ENCODE measurements at places on chromosomes 7 and 10.

DNA sequence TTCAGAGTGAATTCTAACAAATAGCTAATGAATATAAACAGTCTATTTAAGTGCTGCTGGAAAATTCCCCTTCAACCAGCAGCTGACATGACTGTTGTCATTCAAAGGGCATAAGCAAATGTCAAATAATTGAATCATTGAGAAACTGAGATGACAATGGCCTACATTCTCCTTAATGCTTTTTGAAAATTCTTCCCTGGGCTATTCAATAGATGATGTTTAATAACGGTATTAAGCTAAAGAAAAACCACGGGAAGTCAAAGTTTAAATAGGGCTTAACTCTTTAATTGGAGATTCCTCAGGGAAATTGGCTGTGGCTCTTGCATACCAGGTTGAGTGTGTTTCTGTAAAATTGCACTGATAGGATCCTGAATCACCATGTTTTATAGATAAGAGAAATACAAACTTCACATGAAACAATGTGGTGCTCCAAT lies 77.0 kb downstream of the ARL4A start:
- no peak for DNase-seq

- no peak for DNase-seq
Measured at GRCh38 chr10:47364366-47364765, 16.2 kb downstream of the RBP3 start.

DNA sequence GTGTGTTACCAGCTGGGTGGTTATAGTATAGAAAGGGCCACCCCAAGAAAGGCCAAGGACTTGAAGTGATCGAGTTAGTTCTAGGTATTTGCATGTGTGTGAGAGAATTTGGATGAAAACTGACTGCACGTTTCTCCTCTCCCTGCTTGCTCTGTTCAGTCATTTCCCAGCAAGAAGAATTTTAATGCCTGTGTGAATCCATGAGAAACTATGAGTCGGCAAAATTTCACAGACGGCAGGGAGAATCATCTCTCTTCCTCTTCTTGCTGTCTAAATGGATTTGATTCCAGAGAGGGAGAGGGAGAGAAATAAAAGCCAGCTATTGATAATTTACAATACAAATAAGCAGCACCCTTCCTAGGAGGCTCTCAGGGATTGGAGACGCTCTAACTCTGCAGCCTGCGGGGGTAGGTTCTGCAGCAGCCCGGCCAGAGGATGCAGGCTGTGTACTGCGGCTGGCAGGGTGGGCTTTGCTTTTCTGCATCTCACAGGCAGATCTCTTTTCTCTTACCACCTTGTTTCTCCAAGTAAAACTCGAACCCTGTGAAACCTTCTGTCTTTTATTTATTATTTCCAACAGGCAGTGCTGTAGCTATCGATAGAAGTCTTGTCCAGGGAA lies 183.6 kb downstream of the TCF7L2 start:
- DNase-seq: no peak

- no peak for DNase-seq
Measured at GRCh38 chr7:151228024-151228866, 1.2 kb upstream of the ABCF2 start.

GRCh38 chr7:100545360-100546128 lies 6.5 kb downstream of the AGFG2 start:
- DNase-seq: no peak

GRCh38 chr7:26978146-26978545 lies 113.8 kb upstream of the SKAP2 start:
- DNase-seq: no peak

- DNase-seq: no peak
Measured at GRCh38 chr7:79615466-79615865, 162.0 kb upstream of the MAGI2 start.

- no peak for DNase-seq
Measured at GRCh38 chr7:20116869-20117268, 100.3 kb downstream of the MACC1 start.

DNA sequence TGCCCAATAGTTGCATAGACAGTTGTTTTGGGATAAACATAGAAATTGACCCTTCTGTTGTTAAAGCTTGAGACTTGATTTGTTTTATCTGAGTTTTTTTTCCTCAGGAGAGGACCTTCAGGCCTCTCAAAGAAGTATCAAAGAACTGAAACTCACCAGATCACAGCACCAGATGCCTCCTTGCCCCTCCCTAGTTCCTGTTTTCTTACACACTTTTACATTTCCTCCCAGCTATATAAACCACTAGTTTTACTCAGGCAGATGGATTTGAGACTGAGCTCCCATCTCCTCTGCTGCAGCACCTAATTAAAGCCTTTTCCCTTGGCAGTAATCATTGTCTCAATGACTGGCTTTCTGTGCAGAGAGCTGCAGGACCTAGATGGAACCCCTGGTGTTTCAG lies 150.6 kb upstream of the NRG3 start:
- DNase-seq: no peak

GRCh38 chr7:48298779-48299178 lies 127.5 kb downstream of the ABCA13 start:
- DNase-seq: no peak

GRCh38 chr7:1105189-1105588 lies 17.3 kb downstream of the GPER1 start:
- no peak for DNase-seq

DNA sequence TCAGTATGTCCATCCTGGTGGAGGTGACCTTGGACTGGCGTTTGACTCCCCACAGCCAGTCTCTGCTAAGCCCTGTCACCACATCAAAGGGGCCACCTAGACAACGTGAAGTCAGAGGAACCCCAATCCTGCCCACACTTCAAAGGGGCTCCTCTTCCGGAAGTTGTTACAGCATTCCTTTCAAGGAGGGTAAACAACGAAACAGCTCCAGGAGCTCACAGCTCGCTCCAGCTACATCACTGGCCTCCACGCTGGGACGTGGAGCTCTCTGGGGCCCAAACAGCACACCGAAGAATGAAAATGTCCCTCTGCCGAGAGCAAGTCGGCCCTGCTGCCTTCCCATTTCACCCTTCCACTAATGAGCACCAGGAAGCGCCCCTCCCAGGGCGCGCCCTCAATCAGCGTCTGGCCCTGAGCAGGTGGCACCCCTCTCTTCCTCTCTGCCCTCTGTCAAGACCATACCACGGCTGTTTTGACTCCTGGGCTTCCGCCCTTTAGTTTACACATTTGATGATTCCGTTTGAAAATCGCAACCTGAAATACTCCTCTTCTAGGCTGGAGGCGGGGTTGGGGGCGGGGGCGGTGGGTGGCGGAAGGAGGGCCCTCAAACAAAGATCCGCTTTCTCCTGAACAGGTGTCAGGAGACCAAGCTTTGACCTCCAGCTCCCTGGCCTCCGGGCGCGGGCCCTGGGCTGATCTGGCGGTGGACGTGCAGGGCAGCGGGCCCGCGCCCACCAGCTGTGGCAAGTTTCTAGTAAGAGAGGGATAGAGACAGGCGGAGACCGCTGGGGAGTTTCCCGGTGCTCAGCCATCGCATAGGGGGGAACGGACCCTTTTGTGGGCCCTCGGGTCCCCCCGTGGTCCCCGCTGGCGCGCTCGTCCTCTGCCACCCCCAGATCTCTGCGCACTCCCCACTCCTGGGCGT lies 53.1 kb upstream of the KDM7A start:
- peak; percentile 47 for DNase-seq

DNA sequence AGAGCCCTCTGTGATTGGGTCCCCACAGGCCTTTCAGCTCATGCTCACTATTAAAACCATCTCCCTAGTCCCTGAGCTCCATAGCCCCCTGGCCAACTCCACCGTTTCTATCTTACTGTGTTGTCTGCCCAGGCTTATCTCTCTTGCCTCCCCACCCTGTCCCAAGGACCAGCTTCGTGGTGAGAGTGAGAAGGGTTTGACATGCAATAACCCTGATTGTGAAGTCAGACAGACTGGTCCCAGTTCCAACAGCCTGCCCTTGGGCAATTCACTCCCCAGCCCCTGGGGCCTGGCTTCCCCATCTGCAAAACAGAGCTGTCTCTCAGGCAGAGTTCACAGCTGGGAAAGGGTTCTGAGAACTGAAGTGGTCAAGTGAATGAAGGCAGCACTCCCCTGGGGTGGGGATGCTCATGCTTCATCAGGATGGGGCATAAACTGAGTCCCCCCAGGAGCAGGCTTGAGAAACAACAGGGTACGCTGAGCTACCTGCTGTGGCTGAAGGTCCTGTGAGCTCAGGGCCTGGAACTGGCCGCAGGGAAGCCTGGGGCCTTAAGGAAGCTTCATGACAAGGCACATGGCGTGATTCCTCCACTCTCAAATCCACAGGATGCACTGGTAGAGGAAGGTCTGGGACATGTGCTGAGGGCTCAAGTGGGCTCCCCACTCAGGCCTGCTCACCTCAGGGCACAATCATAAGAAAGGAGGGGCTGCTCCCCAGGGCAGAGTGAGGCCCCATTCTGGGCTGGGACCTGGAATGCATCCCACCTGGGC lies 1.8 kb upstream of the PPIF start:
- no peak for DNase-seq

DNA sequence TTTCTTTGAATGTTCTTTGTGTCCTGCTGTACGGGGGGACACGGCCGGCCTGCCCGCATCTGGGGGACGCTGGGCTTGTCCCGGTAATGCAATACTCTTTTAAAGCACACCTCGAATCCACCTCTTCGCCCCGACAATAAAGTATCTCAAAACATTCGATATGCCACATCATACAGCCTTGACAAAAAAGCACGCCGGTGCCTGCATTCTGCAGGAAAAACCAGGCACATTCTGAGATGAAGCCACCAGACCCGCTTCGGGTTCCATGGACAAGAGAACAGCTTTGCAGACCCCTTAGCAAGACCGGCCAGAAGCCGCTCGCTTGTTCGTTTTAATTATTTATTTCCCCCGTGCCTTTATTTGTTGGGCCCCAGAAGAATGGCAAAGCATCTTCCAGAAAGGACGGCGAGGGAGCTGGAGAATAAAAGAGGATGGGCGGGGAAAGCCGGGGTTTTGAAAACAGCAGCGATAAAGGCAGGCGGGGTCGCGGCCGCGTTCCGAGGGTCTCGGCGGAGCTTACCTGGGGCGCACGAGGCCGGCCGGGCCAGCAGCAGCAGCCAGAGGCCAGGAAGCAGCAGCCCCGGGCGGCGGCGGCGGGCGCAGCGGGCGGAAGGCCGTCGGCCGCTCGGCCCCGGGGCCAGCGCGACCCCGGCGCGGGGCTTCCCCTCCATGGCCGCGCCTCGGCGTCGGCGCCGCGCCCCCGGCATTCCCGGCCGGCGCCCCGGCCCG lies 462 bp downstream of the KIAA1549 start:
- no peak for DNase-seq

DNA sequence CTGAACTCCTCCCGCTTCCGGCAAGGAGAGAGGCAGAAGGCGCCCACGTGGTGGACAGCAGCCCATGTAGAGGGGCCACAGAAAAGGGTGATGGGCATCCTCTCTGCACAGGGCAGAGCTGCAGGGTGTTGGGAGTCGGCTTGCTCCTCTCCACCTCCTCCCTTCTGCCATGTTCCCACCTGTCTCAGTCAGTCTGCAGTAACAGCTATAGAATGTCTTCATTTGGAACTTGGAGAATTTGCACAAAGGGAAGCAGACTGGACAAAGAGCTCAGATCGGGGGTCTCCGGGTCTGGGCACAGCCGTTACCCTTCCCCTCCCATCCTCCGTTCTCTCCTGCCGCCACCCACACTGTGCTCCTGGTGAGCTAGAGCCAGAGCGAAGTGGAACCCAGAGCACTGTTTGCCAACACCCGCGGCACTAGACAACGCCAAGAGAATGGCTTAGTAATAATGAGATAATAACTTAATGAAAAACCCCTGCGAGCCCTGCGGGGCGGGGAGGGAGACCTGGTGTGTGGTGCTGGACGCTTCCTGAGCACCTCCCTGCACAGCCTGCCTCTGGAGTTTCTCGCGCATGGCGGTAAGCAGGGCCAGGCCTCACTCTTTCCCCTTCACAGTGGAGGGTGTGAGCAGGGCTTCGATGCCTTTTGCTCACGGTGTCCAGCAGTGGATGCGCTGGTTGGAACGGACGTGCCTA lies 254.7 kb downstream of the PAXIP1 start:
- no peak for DNase-seq

- no peak for DNase-seq
Measured at GRCh38 chr7:88835147-88835728, 39.7 kb upstream of the TEX47 start.

GRCh38 chr10:91785830-91786229 lies 12.4 kb upstream of the TNKS2 start:
- DNase-seq: no peak

DNA sequence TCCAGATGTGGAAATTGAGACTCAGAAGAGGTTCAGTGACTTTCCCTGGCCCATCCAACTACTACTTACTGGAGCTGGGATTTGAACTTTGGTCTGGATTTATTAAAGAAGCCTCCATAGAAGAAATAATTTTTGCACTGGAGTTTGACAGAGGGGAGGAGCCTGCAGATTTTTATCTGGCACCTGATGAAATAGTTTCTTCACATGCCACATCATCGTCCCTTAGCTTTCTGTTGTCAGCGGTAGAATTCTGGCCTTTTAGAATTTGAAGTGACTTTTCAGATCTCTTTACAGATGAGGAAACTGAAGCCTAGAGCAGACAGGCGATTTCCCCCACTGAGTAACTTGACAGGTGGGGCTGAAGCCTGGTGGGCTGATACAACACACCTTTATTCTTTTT lies 233.5 kb downstream of the LRMDA start:
- DNase-seq: no peak

DNA sequence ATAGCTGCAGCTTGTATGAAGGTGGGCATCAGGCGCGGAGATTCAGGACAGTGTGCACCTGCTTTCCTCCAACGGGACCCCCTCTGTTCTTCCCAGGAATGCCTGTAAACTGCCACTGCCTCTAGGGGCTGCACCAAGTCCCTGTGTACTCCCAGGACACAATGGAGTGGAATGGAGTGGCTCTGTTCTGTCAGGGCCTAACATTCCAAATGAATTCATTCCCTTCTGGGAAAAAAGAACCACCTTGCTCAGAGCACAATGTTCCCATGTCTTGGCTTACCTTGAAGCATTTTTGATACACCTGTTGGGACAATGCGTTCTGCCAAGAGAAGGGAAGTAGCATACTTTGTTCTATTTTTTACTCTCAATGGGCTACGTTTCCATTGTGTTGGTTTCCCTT lies 339.4 kb downstream of the FRMD4A start:
- DNase-seq: no peak

DNA sequence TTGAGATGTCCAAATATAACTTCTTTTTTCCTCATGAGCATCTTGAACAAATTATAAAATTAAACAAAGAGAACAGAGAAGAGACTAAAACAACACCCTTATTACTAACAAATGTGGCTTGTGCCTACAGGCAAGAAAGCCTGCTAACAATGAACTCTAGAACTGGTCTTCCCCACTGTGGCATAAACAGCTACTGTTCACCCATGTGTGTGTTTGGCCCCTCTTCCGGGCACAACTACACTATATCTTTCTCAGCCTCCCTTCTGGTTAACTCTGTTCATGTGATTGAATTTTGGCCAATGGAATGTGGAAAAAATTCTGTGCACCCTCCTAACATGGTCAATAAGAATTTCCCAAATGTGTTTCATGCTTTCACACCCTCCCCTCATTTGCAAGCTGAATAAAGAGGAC lies 117.0 kb downstream of the KBTBD2 start:
- no peak for DNase-seq

GRCh38 chr7:28296571-28297483 lies 115.5 kb upstream of the CREB5 start:
- DNase-seq: peak; percentile 15

GRCh38 chr7:34844936-34845665 lies 187.1 kb downstream of the NPSR1 start:
- DNase-seq: no peak

- no peak for DNase-seq
Measured at GRCh38 chr7:151897161-151897731, 20.3 kb upstream of the PRKAG2 start.

- DNase-seq: no peak
Measured at GRCh38 chr7:44221231-44221791, 20.5 kb downstream of the YKT6 start.

Data from stimulated activated CD8-positive, alpha-beta memory T cell treated with anti-CD3 and anti-CD28 coated beads, Interleukin-12 subunit alpha, Interleukin-12 subunit beta, amount 100 ng/mL, for 4 hours (primary cell).